ENCODE measurements at places on chromosomes 4 and X.

DNA sequence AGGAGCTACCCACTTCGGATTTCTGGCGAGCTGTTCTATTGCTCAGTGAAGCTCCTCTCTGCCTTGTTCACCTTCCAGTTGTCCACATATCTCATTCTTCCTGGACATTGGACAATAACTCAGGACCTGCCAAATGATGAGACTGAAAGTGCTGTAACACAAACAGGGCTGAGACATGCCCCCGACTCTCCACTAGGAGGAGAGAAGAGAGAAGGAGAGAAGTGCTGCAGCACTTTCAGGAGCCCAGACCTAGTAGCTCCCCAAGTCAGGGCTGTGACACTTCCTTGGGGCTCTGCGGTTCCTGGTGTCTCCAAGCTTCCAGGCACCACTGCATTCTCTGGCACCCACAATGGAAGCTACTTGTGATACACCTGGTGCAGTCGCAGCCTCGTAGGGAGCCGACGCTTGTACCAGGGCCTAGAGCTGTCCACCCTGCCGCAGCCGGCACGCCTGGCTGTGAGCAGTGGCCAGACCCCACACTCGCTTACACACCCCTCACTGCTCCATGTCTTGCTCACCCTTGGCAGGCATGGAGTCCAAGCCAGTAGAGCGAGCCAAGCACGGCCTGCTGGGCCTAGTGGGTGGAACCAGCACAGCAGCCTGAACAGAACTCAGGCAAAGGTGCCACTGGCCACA is 234.9 kb downstream of the TECRL start:
- no peak for DNase-seq

DNA sequence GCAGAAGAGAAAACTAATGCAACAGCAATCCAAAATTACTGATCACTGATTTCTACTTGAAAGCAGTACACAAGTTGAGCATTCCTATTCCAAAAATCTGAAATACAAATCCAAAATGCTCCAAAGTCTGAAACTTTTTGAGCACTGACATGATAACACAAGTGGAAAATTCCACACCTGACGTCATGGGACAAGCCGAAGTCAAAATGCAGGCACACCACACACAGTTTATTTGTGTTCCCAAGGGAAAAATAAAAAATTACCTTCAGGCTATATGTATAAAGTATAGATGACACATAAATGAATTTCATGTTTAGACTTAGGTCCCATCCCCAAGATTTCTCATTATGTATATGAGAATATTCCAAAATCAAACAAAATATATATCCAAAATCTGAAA is 20.7 kb downstream of the ANKRD50 start:
- no peak for DNase-seq

GRCh38 chrX:22122510-22122909 is 90.4 kb downstream of the PHEX start:
- DNase-seq: no peak

- DNase-seq: no peak
Observed at GRCh38 chr4:166146806-166147540, 273.9 kb downstream of the TLL1 start.

DNA sequence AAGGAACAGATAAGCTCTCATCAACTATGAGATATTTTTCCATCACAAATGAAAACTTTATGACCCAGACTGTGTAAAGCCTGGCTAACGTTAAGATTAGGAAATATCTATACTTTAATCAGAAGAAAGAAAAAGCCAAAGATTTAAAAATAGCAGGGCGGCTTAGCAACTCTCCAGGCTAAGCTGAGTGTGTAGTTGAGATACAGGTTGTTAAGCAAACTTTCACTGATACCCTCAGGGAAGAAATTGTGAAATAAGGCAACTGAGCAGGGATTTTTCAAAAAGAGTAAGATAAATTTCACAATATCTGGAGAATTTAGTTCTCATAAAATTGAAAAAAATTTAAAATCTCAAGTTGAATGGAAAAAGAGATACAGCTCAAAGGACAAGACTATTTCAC is 382.0 kb downstream of the RAPGEF2 start:
- no peak for DNase-seq

GRCh38 chrX:129682979-129683378 is 28.2 kb upstream of the APLN start:
- no peak for DNase-seq

Data from stimulated activated CD4-positive, alpha-beta T cell treated with anti-CD3 and anti-CD28 coated beads, Interleukin-4, amount 100 ng/mL, for 24 hours (primary cell).